ENCODE measurements at places on chromosomes 5 and 9.

DNA sequence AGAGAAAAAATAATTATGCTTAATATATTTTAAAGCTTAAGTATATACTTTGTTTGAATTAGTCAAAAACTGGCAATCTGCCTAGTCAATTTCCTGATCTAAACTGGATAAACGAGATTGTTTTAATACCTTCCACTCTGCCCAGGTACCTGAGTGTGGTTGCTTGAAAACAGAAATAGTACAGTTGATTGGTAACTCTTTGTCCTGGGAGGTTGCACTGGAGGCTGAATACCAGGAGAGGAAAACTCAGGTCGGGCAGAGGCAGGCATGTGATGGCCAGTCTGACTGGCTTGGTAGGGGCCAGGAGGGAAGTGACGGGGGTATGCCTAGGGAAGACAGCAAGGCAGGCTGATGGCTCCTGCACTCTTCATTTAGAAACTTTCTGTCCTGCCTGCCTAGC is 80.2 kb downstream of the PIK3R1 start:
- no peak for DNase-seq

- no peak for DNase-seq
Observed at GRCh38 chr5:134997015-134997414, 29.3 kb downstream of the CATSPER3 start.

DNA sequence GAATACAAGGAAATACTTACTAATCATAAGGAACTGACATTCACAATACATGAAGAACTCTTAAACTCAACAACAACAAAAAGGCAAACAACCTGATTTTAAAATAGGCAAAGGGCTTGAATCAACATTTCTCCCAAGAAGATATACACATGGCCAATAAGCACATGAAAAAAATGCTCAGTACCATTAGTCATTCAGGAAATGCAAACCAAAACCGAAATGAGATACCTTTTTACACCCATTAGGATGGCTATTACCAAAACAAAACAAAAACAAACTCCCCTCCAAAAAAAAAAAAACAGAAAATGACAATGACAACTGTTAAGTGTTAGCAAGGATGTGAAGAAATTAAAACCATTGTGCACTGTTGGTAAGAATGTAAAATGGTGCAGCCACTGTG is 104.1 kb upstream of the ZNF462 start:
- DNase-seq: no peak

- no peak for DNase-seq
Observed at GRCh38 chr5:158873104-158873503, 226.6 kb downstream of the EBF1 start.

- DNase-seq: no peak
Observed at GRCh38 chr5:3509290-3509689, 86.3 kb upstream of the IRX1 start.

- DNase-seq: no peak
Observed at GRCh38 chr9:28024676-28025075, 451.4 kb upstream of the C9orf72 start.

- no peak for DNase-seq
Observed at GRCh38 chr9:109498195-109499092, at the start of gene PTPN3. Gene PTPN3, minus strand, starts transcription at chr9:109498307. Its CDS starts 34,873 bp downstream, at chr9:109463434.

DNA sequence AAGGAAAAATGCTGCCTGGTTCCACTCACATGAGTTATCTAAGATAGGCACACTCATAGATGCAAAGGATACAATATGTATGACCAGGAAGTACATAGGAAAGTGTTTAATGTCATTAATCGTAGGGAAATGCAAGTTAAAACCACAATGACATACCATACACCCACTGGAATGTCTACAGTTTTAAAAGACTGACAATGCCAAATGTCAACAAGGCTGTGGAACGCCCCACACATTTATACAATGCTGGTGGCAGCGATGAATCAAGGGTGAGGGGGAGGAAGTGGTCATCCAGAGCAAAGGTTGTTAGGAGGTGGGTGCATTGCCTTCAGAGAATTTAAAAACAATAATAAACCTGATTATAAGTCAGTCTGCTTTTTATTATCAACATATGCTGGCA is 437.8 kb downstream of the ARHGEF28 start:
- DNase-seq: no peak

- DNase-seq: no peak
Observed at GRCh38 chr9:26334706-26335105, 557.9 kb downstream of the CAAP1 start.

DNA sequence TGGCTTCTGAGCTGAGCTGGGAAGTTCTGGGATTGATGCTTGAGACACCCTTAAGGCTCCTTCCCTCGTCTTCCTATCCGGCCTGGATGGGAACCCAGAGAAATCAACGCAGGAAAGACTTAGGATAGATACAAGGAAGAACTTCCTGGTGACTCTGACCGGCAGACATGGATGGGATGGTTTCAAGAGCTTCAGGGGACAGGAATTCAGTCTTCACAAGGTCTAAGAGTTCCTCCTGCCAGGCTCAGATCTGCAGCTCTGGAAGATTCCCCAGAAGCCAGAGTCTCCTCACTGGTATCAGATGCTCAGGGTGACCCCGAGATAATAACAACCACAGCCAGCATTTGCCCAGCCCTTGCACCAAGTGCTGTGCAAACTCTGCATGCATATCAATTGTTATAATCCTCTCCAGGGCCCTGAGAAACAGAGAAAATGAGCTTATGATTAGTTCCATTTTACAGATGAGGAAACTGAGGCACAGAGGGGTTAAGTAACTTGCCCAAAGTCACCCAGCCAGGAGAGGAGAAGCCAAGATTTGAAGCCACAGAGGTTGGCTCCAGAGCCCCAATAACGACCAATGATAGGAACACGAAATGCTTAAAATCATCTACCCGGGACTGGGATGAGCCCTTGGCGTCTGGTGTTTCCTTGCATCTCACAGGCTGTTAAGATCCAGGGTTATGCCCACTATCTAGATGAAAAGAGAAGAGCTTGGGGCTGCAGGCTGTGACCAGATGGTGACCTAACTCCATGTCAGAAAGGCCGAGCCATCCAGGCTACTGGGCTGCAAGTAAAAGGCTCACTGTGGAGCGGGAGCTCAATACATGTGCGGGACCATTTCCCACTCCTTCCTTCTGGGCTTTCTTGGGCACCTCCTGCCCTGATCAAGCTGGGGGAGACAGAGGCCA is 119.8 kb downstream of the C9orf50 start:
- no peak for DNase-seq
